Sigmoid colon (tissue), 7 donors: ENCODE measurements at places on chromosomes 3 and 15. TPM values are rescaled to one million over a fixed set of nuclear protein-coding genes. Genes with fewer than 3 reads are reported as not detected.

Gene ISLR
- polyA plus RNA-seq: 16.3 TPM

DNA sequence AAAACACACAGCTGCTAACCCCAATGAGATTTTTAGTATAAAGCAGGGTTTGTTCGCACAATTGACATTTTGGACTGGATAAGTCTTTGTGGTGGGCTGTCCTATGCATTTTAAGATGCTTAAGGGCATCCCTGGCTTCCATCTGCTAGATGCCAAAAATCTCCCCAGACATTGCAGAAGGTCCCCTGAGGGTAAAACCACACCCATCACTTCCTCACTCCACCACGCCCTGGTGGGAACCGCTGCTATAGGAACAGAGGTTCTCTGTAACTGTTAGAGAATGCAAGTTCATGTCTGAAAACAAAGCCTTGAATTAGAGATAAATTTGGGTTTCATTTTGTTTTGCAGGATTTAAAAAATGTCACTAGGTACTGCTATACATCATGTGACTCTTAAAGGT lies 67.7 kb downstream of the ARHGEF26 start:
- H3K4me3 ChIP-seq: no peak overlapping the region
- no peaks in the 10 kb centered on the region for H3K27me3 ChIP-seq
- peaks cover 45% of the 10 kb centered on the region for H3K36me3 ChIP-seq
- H3K27ac ChIP-seq: no peak overlapping the region
- H3K4me1 ChIP-seq: no peaks in the 10 kb centered on the region
- no peak for DNase-seq

Gene PHLDB2
- 14.4 TPM for polyA plus RNA-seq

DNA sequence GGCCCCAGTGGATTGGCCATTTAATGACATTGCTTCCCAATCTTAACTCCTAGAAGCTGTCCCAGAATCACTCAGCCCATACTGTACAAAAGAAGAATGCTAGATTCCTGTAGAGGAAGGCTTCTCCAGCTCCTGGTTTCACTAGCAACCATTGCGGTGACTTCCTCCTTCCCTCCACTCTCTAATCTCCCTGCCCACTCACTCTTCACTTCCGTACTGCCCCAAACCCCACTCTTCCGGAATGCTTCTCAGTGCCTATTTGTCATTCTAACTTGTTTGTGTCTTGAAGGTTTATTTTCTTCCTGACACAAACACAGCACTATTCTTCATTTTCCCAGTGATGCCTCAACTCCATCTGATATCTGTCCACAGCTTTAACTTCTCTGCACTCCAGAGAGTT lies 97.1 kb upstream of the SPATA16 start:
- H3K27ac ChIP-seq: no peak overlapping the region
- DNase-seq: no peak
- H3K36me3 ChIP-seq: no peaks in the 10 kb centered on the region
- no peak overlapping the region for H3K4me3 ChIP-seq
- no peaks in the 10 kb centered on the region for H3K4me1 ChIP-seq

GRCh38 chr3:171013822-171014748 lies 12.4 kb downstream of the SLC2A2 start:
- no peaks in the 10 kb centered on the region for H3K36me3 ChIP-seq
- H3K4me3 ChIP-seq: no peak overlapping the region
- H3K27me3 ChIP-seq: no peaks in the 10 kb centered on the region
- H3K27ac ChIP-seq: no peak overlapping the region
- no peak for DNase-seq
